Dorsolateral prefrontal cortex (tissue), 122 donors: ENCODE measurements at places on chromosomes 2 and 18.

GRCh38 chr2:141508086-141508752, 622.6 kb downstream of the LRP1B start:
- DNase-seq, result no peak

- no peak for DNase-seq
Measured at GRCh38 chr18:58645398-58645797, 16.5 kb upstream of the ALPK2 start.

DNA sequence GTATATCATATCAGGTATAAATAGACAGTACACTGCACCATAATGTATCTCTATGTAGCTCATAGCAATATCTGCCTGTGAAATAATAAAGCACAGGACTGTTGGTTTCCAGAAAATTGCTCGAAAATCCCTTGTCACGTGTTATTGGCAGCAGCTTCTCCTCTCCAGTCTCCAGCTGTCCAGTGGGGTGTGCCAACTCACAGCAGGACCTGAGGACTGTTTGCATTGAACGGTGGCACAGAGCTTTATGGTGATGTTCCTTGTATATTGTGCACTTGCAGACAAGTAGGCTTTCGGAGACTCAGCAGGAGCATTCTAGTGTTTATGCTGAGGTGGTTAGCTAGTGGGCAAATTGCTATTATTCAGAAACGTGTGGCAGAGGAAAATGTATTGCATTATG, 182.2 kb upstream of the ATP5MC3 start:
- DNase-seq, result no peak

- no peak for DNase-seq
Measured at GRCh38 chr2:82789851-82790205, 1669.3 kb downstream of the SUCLG1 start.

GRCh38 chr2:146131785-146132184, 1611.9 kb upstream of the ZEB2 start:
- no peak for DNase-seq

GRCh38 chr2:202848813-202849212, 22.8 kb downstream of the ICA1L start:
- no peak for DNase-seq

GRCh38 chr18:22033085-22033484, 136.3 kb upstream of the GATA6 start:
- DNase-seq, result no peak

DNA sequence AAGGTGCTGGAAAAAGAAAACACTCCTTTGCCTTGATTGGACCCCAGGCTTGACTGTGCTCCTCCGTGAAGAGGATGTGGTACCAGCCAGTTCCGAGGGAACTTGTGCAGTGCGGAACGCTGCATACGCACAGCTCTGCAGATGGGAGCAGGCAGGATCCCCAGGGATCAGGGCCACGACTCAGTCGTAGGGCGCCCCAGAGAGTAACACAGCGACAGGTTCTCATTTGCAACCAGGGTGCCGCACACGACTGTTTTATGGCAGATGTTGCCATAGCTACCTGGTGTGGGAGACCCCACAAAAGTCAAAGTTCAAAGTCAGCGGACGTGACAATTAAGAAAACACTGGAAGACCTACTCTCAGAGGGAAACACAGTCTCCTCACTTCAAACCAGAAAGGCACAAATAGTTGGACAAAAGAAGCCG, 779 bp downstream of the MALL start:
- no peak for DNase-seq

- no peak for DNase-seq
Measured at GRCh38 chr18:3720818-3721545, 271.0 kb downstream of the TGIF1 start.

DNA sequence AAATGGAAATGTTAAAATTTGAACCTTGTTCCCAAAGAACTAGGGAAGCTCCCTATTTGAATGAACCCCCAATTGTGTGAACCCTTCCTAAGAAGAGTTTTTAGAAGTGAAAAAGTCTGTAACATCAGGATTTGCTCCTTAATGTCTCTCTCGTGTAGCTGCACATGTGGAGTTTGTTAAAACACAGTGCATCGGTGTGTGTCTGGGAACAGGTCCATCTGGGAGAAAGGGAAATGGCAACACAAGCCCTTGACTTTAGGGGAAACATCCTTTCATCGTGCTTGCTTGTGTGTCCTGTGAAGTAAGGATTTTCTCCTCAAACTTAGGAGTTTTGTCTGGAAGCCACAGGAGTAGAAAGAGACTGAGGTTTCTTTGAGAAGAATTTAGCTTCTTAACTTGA, 203.9 kb downstream of the PRKCE start:
- DNase-seq, result no peak

- no peak for DNase-seq
Measured at GRCh38 chr2:229376866-229377265, 105.8 kb upstream of the PID1 start.

GRCh38 chr2:121095257-121096080, 189.5 kb downstream of the TFCP2L1 start:
- peak; percentile 76 for DNase-seq

DNA sequence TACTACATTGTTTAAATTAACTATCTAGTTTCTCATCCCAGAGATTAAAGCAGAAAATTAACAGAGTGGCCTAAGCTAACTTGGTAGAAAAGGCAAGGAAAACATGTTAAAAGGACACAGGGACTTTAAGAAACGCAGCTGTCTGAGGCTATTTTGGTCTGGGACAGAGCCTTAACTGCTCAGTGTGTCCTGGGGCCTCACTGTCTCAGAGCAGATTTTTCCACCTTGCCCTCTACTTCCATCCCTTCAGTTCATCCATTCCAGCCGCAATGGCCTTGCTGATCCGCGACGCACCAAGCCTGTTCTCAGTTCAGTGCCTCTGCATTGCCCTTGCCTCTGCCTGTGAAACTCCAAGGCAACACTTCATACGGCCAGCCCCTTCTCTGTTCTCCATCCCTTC, 114.9 kb upstream of the OSR1 start:
- DNase-seq, result no peak

GRCh38 chr2:42046819-42047487, 868 bp upstream of the PKDCC start:
- no peak for DNase-seq

- no peak for DNase-seq
Measured at GRCh38 chr2:16727256-16727655, 61.6 kb upstream of the CYRIA start.

DNA sequence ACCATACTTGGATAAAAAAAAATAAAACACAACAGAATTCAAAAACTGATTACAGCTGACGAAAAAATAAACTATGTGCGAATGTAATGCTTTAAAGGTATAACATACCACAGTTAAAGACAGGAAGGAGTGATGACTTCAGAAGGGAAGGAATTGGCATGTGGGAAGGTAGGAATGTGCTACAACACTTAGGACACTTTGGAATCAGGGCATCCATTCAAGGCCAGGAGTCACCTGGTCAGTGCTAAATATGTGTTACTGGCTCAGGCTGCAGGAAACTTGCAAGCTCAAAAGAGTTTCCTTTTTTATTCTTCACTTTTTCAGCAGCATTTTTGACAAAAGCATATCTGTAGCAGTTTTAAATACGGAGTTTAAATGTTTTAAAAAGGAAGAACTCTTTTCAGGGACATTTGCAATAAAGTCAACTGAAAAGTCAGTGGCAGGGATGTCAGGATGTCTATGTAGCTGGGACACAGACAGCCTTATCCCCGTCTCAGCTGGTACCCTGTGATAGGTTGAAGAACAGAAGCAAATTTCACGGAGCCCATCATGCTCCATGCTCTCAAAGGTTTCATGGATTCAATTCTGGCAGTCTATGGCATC, 138.0 kb upstream of the KLHL14 start:
- no peak for DNase-seq

GRCh38 chr2:121663434-121663833, 14.2 kb upstream of the CLASP1 start:
- DNase-seq, result no peak

DNA sequence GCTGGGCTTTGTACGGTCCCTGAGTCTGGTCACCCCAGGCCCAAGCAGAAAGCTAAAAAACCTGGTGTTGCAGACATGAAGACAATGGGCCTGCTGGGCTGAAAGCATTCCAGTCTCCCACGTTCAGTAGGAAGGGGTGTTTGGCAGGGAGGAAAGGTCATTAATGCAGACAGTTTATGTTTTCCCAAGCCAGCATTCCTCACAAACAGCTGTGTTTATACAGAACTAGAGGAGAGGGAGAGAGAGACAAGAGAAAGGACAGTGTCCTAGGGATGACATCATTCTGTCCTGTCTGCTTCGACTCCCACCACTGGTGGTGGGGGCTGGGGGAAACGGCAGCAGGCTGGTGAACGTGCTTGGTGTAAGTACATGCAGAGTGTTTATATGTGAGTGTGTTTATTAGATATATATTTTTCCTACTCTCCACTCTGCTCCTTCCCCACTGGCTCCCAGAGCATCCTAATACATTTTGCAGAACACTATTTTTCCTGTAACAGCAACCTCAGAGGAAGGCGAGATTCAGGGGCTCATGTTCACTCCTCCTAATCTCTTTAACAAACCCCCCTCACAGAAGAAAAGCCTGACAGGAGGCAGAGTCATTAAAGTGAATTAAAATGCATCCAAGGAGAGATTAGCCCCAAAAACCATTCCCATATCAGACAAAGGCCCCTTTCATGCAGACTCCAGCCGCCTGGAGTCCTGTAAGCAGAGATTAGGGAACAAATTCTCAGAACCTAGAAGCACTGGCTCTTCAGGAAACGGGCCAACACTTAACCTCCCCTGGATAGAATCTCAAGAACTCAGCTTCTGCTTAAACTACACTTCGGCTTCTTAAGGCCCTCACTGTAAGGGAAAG, 380.4 kb downstream of the TNS1 start:
- peak; percentile 19 for DNase-seq

GRCh38 chr18:5693699-5694294, 150.0 kb upstream of the EPB41L3 start:
- DNase-seq, result no peak

- DNase-seq, result no peak
Measured at GRCh38 chr18:35289293-35289692, 736 bp downstream of the ZSCAN30 start.

- peak; percentile 95 for DNase-seq
Measured at GRCh38 chr2:70248181-70248847, at the start of gene TIA1. TIA1 (minus strand) TSS chr2:70248628; CDS start chr2:70248430, 198 bp downstream.

DNA sequence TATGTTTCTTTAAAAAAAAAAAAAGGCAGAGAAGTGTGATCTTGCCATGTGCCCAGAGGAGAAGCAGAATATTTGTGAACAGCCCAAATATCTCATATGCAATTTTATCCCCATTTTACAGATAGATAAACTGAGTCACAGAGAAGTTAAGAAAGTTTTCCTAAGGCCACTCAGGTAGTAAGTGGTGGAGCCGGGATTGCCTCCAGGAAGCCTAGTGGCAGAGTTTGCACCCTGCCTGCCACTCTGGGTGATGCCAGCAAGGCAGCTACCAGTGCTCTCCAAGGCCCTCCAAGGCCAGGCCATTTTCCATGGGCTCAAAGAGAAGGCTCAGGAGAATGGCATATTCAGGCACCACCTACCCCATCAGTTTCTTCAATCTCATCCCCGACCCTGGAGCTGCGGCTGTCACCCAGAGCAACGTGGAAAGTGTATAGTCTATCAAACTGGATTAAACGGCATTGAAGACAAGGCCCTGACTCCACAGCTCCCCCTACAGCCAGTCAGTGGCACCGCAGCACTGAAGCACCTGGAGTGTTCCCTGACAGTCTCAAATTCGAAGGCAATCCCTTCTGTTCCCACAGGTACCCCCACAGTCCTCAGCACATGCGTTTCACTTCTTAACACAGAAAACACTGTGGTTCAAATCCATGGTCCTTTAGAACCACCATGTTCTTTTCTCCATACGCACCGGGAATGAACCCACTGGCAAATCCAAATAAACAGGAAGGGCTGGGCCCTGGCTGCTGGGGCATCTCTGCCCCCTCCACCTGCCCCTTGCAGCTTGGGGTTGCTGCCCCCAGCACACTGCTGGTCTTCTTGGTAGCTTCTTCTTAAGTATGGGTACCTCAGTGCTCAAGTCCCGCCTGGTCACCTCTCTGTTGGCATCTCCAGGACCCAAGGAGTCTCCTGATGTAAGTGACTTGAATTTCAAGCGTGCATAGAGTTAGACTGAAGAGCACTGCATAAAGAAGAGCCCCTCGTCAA, 175.3 kb downstream of the INHBB start:
- DNase-seq, result peak; percentile 43

GRCh38 chr2:88626171-88627054, 851 bp downstream of the EIF2AK3 start:
- DNase-seq, result peak; percentile 46

GRCh38 chr2:221372159-221372884, 199.8 kb downstream of the EPHA4 start:
- DNase-seq, result no peak

DNA sequence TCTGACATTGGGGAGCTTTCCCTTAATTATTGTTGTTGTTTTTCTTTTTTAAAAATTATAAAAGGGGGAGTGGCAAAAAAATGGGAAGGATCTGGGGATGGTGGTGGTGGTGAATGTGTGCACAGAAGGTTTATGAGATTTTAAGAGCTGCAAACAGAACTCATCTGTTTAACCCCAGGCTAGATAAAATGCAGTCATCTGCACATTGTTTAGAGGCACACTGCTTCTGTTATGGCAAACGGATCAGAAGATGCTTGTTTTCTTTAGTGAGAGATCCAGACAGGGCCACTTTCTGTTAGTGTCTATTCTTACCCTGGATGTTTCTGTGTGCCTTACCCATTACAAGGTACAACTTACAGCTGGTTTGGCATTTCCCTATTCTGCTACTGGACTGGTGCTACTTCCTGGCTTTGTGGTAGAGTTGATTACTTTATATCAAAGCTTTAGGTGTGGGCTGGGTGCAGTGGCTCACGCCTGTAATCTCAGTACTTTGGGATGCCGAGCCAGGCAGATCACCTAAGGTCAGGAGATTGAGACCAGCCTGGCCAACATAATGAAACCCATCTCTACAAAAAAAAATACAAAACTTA, 68.2 kb upstream of the NRP2 start:
- no peak for DNase-seq

GRCh38 chr2:12051831-12052230, 305.4 kb downstream of the LPIN1 start:
- no peak for DNase-seq

GRCh38 chr2:198483051-198483450, 678.7 kb downstream of the PLCL1 start:
- DNase-seq, result no peak

GRCh38 chr18:32042337-32042736, 23.7 kb downstream of the RNF125 start:
- DNase-seq, result no peak

GRCh38 chr2:168545439-168546082, 89.5 kb downstream of the CERS6 start:
- DNase-seq, result no peak

GRCh38 chr2:186032102-186032738, 293.6 kb downstream of the FSIP2 start:
- DNase-seq, result no peak

- DNase-seq, result no peak
Measured at GRCh38 chr2:57981083-57981768, 65.4 kb upstream of the VRK2 start.

DNA sequence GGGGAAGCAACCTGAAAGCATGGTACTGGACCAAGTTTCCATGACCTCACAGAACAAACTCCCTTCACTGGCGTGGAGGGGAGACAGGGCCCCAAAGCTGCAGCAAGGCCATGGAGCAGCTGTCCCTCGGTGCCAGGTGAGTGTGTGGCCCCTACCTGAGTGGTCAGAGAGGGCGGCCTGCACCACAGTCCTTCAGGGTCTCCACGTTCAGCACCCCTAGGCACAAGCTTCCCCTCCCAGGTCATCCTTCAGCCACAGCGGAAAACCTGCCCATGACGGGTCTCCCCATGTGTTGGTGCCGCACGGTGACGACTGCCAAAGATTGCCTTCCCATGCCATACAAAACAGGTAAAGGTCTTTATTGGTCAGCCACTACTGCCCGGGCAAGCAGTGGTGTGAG, 201.6 kb downstream of the MGAT5 start:
- DNase-seq, result no peak

GRCh38 chr2:166373105-166373504, 2.6 kb downstream of the SCN9A start:
- DNase-seq, result no peak
